ENCODE measurements at places on chromosomes 3 and 15.

GRCh38 chr15:29542994-29543393 lies 273.4 kb upstream of the NSMCE3 start:
- DNase-seq = no peak

DNA sequence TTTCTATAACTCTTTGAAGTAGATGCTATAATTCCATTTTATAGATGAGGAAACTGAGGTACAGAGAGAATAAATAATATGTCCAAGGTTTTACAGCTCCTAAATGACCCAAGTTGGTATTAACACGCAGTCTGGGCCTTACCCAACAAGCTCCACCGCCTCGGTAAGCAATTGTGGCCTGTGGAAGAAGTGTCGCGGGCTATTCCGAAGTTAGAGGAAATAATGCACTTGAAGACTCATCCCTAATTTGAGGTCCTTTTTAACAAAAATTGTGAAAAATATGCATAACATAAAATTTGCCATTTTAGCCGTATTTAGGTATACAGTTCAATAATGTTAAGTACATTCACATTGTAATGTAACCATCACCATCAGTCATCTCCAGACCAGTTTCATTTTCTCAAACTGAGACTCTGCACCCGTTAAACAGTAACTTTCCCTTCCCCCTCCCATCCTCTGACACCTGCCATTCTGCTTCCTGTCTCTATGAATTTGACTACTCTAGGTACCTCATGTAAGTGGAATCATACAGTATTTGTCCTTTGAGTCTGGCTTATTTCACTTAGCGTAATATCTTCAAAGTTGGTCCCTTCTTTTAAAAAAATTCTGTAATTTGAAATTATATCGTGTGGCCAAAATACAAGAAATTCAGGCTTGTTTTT lies 18.2 kb downstream of the IDH3A start:
- DNase-seq = no peak

GRCh38 chr3:2921903-2922302 lies 188.3 kb downstream of the IL5RA start:
- DNase-seq = no peak

GRCh38 chr3:138946663-138947494 lies at the start of the genes FOXL2 and FOXL2NB:
Gene FOXL2, minus strand, starts transcription at chr3:138947137. Its CDS starts 415 bp downstream, at chr3:138946722.
Gene FOXL2NB, plus strand, starts transcription at chr3:138947217. Its CDS starts 148 bp downstream, at chr3:138947365.
- no peak for DNase-seq

DNA sequence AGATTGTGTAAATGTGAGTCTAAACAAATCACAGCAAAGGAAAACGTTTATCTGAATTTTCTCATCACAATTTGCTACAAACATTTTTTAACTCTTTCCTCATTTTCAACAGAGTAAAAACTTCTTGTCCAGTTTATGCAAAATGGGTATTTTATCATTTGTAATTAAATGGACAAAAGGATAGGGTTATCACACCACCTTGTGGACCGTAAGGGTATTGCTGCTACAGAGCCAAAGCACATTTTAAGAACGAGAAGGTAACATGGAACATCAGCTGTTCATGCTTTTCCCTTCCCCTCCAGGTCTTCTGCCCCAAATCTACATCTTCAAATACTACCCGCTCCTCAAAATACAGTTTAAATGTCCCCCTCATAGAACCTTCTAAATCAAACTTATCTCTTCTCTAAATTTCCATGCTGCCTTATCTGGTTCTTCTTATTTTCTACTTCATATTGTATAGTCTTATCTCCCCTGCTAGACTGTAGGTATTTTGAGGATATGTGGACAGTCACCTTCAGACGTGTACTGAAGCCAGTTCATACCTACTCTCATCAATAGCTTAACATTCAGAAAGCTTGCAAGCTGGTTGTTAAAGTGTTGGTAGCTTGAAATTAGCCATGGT lies 12.8 kb upstream of the SETMAR start:
- DNase-seq = no peak

DNA sequence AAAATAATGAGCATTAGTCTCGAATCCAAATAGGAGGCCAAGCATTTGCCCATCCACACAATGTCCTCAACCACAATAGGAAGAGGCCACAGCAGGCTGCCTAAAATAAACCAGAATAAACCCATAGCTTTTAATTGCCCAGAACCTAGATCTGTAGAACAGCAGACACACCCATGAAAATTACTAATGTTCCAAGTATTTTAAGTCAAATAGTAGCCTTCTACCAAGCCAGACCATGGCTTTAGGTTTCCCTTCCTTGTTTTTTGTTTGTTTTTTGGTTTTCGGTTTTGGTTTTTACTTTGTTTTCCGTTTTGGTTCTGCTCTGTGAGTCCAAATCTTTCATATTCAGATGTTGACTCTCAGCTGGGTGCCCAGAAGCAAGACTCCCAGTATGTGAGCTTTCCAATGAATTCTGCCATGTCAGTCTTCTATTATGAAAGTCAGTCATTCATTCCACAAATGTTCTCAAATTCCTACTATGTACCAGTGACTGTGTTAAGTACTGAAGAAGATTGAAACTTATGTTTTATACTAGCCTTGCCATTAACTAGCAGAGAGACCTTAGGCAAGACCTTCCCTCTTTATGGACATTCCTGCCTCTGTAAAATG lies 57.8 kb upstream of the BOC start:
- DNase-seq = no peak

GRCh38 chr3:10137178-10137577 lies 4.4 kb upstream of the VHL start:
- DNase-seq = no peak

DNA sequence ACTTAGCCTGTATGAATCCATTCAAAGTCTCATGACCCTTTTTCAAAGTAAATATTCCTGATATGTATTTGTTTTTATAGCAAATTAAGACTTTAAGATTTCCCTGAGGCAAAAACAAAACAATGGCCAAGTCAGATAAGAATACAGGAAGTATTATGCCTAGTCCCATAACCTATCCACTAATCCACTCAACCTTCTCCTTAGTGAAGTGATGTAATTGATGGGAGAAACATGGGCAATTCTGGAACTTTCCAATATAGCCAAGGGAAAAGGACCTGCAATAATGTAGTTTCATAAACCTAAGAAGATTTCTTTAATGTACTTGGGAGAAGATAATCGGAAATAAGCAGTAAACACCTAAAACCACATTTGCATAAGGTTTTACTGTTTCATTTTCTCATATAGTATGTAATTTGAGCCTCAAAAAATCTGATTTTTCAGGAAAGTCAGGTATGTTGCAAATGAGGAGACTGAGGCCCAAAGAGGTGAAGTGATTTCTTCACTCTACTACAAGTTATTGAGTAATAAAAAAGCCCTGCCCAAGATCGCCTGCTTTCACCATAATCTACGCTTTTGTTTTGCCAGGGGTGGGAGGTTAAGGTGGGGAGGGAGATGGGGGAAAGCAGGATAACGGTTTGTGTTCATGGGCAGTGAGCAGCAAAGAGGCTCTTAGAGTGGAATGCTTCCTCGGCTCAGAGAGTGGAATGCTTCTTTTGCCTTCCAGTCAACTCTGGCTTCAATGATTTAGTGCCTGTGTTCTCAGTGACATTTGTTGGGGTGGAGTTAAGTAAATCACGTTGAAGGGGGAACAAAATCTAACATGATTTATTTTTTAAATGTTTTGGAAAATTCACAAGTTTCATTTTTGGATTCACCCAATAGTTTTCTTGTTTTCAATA lies 95.0 kb upstream of the FNDC3B start:
- no peak for DNase-seq

DNA sequence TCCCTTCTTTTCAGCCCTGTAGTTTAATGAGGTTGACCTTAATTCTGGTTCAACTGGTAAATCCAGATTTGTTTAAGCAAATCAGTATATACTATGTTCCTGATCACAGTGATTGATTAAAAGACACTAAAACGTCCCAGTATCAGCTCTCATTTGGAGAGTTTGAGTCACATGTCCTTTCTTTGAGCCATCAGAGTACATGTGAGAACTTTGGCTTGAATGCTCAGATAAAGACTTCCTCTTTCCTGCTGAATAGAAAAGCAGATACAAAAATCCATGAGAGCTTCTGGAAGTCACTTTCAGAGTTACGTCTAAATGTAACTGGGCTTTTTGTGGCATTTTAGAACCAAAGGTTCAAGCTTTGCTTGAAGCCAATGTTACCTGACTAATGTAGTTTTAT lies 341.8 kb upstream of the SATB1 start:
- no peak for DNase-seq

GRCh38 chr3:71461749-71462483 lies 121.6 kb downstream of the FOXP1 start:
- no peak for DNase-seq

- DNase-seq = no peak
These were observed 423.0 kb upstream of the TPM1 start for GRCh38 chr15:62619526-62619925.

DNA sequence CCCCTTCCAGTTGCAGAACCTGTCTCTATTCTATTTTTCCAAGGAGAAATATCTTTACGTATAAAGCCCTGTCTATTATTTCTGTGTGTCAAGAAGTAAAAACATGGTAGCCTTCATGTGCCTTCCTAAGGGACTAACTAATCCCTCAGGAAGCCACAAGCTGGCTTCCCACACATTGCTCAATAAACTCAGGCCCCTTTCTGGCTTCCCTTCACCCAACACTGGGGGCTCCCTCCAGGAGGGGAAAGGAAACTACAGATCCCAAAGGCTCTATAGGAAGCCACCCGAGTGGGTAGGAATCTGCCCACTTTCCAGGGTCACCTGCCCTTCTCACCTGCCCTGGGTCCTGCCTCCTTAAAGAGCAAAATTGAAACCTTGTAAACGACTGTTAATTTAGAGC lies 4.6 kb downstream of the TLE3 start:
- DNase-seq = no peak

DNA sequence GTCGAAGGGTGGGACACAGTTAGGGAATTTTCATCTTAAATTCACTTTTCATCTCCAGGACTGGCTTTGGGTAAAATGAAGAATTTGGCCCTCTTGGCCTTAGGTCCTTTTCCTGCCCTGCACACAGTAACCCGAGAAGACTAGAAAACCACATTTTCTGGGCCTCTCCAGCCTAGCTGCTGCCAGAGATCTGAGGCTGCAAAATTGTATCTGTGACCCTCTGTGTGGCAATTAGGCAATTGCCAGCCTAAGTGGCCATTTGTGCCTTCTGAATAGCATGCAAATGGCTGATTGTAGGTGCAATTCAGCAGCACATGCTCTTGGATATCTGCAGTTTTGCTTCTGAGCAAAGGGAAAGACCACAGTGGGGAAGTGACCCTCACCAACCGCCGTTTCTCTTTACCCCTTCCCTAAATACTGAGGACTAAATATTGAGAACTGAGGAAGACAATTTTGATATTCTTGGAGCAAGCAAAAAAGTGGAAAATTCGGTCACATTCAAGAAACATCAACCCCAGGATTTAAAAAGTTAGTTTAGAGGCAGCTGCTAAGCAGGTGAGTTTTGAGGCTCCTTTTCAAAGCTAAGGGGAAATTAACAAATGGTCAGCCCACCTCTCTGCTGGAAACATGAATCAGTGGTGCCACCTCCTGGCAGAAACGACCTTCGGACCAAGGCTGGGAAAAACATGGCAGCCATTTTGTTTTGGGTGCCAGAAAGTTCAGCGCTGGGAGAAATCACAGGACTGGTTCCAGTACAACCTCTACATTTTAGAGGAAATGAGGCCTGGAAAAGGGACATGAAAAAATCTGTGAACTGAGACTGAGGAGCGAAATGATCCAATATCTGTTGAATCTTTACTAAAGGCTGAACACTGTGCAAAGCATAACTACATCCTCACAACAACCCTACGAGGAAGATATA lies 56.6 kb upstream of the PRTG start:
- no peak for DNase-seq

DNA sequence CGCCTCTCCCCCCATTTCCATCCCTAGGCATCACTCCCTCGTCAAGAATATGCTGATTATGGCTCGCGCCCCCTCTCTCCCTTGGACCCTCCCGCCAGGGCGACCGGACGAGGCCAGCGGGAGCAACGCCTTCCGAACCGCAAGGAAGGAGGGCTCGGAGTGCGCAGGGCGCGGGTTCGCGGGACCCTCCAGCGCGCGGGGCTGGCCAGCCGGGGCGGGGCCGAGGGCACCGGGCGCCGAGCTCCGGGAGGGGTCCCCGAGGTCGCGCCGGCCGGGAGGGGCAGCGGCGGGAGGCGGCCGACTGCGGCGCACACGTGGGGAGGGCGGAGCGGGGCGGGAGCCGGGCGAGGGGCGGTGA lies 483 bp downstream of the EHD4 start:
- no peak for DNase-seq

- DNase-seq = no peak
These were observed 46.6 kb upstream of the MDFIC2 start for GRCh38 chr3:70358978-70359580.

GRCh38 chr3:69998759-69999139 lies 784 bp upstream of the SAMMSON start:
- DNase-seq = no peak

GRCh38 chr15:22974745-22975144 lies 5.4 kb downstream of the CYFIP1 start:
- DNase-seq = no peak

- DNase-seq = no peak
These were observed 99.0 kb upstream of the CTDSPL start for GRCh38 chr3:37762698-37763097.

GRCh38 chr3:25719321-25719720 lies 54.6 kb upstream of the TOP2B start:
- DNase-seq = no peak

DNA sequence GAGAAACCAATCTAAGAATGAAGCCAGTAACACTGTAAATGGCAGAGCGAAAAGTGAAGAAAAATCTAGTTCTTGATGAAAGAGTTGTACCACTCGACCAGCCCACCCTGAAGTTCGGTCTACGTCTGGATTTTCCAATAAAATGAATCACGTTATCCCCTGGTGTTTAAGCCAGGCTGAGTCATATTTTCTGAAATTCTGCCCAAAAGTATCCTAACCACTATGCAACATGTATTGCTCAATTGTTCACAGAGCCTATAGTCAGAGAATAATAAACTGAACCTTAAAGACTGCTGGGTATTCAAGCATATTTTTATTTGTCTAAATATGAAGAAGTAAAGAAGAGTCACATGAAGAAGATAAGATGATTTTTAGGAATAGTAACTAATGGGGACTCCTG lies 245.7 kb downstream of the FGF12 start:
- no peak for DNase-seq

GRCh38 chr15:96123028-96123400 lies 207.5 kb upstream of the NR2F2 start:
- DNase-seq = no peak

- DNase-seq = no peak
These were observed 10.3 kb downstream of the TM4SF1 start for GRCh38 chr3:149366941-149367840.

DNA sequence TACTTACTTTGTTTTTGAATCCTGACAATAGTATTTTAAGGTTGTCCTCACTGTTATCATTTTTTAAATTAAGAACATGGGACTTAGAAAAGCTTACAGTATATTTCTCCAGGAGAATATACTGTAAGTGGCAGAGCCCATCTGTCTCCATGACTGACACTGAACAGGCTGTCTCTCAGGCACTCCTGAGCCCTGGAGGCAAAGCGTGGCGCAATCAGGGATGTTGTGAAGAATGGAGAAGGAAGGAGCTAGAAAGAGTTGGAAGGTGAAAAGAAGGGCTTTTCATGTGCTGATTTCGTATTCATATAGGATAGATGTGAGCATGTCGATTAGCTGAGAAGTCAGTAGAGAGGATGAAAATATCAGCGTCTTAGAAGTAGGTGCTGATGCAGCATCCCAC lies 41.5 kb downstream of the FGF12 start:
- no peak for DNase-seq

All from stimulated activated CD8-positive, alpha-beta memory T cell treated with anti-CD3 and anti-CD28 coated beads, Interleukin-7, amount 100 ng/mL, for 4 hours (primary cell).